Cerebellar nuclear complex (tissue), 1 donor: ENCODE measurements at places on chromosomes 11 and 22.
A peak's percentile ranks its signal among the peaks of the same experiment; 100 is the strongest.

DNA sequence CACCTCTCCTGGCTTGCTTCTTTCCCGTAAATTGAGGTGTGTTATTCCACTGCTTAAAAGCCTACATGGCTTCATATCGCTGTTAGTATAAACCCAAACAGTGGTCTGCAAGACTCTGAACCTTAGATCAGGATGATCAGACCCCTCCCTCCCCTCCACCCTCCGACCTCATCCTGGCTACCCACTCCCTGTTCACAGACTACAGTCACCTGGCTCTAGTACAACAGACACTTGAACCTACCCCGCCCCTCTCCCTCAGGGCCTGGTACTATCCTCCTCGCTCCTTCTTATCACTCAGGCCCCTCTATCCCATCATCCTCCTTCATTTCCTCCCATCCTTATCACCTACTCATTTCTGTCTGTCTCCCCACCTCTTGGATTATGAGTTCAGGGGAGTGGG lies 20.1 kb downstream of the PTPRJ start:
- no peak for DNase-seq

DNA sequence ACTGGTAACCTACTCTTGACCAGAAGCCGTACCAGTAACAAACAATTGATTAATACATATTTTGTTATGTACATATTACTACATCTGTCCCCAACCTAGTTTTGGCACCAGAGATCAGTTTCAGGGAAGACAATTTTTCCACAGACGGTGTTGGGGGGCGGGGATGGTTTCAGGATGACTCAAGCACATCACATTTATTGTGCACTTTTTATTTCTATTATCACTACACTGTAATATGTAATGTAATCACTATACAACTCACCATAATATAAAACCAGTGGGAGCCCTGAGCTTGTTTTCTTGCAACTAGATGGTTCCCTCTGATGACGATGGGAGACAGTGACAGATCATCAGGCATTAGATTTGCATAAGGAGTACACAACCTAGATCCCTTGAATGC lies 15.5 kb downstream of the DGCR8 start:
- DNase-seq, result no peak

DNA sequence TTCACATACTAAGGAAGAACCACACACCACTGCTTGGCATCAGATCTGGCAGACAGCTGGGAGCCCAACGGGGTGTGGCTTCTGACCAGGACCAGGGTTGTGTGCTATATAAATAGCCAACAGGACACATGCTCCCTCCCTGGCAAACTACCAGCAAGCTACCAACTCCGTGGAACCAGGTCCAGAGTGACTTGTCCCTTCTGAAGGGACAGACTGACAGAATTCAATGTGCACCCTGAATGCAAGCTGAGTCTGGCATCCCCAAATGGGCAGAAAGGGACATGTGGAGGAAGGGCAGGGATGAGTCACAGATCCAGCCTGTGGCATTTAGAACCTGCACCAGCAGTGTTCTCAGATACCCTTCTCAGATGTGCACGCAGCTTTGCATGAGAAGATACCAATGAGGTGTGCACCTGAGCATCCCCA lies 92.9 kb downstream of the MICAL3 start:
- DNase-seq, result peak; percentile 90

DNA sequence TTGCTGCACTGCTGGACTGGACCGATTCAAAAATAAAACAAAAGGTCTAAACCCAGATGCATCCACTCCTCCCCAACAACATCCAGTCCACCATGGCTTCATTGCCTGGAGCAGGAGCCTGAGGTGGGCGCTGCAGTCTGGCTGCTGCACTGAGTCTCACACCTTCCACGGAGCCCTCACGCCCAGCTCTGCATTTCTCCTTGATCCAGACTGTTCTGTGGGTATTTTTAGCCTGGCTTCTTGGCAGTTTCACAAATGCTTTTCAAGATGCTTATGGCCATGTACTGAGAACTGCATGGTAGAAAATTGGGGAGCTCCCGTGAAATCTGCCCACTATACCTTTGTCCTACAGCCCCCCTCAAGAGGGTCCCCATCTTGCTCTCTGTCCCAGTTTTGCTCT lies 53.3 kb upstream of the JAM3 start:
- no peak for DNase-seq

DNA sequence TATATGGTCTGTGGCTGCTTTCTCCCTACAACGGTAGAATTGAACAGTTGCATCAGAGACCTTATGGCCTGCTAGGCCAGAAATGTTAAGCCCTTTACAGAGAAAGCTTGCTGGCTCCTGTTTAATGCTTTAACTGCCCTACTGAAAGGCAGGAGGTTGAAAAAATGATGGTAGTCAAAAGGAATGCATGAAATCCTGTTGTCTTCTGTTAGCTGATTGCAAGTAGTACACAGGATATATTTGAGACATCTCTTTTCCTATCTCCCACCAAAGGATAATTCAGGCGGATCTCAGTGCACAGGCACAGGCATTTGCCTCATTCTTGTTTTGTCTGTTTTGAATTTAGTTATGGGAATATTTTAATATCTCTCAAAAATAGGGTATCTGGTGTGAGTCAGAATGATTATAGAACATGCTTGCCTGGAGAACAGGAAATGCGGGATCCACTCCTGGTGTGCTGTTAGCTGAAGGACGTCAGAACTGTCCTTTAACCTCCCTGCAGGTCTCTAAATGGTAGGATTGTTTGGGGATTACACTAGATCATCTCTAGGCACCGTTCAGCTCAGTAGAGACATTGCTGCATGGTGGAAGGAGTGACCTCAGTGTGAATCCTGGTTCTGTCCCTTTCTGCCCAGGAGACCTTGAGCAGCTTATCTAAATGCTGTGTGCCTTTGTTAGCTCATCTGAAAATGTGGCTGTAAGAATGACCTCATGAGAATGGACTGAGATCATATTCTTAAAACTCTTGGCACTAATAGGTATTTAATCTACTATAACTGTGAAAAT lies 49.5 kb downstream of the PACS1 start:
- no peak for DNase-seq

DNA sequence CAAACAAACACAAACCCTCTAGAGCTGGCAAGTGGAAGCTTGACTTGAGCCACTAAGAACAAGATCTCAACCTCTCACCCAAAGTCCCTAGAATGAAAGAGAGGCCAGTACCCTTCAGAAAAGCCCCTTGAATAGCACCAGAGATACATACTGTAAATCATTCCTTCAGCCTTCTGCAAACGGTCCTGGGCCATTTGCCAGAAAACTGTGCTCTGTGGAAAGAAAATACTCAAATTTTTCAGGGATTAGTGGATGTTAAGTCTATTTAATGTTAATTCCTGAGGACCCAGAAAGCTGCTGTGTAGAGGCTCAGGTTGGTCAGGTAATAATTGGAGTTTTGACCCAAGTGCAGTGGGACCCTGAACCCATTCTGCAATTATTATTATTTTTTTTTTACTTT lies 16.9 kb downstream of the SERPINH1 start:
- DNase-seq, result no peak

DNA sequence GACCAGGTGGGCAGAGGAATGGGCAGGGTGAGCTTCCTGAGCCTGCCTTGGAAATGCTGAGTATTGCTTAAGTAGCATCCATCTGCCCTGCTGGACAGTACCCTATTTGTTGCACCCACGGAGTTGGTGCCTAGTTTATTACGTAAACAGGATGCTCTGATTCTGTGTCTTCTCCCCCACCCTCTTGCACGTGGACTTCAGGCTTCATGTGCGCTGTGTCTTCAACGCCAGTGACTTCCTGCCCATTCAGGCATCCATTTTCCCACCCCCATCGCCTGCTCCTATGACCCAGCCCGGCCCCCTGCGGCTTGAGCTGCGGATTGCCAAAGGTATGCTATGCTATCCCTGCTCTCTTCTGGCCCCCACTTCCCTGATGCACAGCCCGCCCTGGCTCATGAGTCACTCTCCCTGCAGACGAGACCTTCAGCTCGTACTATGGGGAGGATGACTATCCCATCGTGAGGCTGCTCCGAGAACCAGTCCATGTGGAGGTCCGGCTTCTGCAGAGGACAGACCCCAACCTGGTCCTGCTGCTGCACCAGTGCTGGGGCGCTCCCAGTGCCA lies 5.7 kb downstream of the ZP1 start:
- DNase-seq, result no peak

DNA sequence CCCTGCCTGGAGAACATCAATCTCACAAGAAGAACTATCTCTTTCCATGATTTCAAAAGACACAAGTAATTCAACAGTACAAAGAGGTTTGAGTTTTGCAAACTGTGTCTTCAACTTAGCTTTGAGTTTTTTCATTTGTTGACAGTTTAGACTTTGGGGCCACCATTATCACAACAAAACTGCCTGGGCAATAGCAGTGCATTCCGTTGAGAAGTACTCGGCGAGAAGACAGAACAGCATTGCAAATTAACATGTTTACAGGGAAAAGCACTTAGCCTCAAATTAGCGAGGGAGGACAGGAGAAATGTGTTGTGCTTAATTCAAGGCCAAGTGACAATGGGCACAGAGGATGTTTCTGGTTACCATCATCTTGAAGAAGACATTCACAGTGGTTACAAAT lies 133.2 kb upstream of the MPPED2 start:
- DNase-seq, result no peak

DNA sequence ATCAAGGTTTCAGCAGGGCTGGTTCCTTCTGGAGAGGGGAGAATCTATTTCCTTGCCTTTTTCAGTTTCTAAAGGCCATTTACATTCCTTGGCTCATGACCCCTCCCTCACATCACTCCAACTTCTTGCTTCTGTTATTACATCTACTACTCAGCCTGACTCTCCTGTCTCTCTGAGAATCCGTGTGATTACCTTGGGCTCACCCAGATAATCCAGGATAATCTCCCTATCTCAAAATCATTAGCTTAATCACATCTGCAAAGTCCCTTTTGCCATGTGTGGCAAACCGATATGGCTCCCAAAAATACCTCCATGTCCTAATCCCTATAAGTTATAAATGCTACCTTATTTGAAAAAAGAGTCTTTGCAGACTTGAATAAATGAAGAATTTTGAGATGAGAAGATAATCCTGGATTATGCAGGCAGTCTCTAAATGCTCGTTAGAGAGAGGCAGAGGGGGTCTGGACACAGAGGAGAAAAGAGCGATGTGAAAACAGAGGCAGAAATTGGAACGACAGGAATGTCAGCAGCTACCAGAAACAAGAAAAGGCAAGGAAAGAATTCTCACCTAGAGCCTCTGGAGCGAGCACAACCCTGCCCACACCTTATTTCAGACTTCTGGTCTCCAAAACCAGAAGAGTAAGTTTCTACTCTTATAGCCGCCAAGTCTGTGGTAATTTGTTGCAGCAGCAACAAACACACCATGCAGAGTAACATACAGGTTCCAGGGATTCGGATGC lies 23.6 kb upstream of the ARHGAP32 start:
- DNase-seq, result no peak

DNA sequence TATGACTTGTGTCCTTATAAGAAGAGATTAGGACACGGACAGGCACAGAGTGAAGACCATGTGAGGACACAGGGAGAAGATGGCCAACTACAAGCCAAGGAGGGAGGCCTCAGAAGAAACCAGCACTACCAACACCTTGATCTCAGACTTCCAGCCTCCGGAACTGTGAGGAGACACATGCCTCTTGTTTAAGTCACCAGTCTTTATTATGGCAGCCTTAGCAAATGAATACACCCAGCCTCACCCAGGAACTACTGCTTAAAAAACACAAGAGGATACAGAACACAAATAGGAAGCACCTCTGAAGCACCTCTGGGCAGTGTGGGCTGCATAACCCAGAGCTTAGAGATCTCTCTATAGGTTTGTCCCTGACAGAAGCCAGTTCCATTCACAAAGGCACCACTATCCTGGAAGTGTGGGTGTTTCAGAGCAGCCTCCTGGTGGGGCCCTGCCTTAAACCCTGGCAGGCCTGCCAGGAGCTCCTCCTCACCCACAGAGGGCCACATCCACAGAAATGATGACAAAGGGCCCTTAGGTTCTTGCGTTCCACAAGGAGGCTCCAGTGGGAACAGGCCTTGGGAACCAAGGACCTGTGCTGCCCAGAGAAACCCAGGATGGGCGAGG lies 58.8 kb downstream of the CHRDL2 start:
- no peak for DNase-seq

DNA sequence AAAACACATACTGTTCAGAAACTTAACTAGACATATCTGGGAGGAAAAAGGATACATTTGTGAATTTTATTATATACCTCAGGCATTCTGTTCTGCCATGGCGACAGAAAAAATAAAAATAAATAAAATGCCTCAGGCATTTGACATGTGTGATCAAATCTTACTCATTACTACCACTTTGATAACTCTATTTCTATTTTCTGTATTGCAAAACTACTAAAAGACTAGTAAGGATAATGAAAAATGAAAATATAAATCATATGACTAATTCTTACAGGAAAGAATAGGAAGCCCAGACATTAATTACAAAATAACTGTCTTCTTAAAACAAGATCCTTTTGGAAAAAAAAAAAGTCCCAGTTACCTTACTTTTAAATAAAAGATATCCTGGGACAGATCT lies 5.3 kb downstream of the PICALM start:
- DNase-seq, result no peak

DNA sequence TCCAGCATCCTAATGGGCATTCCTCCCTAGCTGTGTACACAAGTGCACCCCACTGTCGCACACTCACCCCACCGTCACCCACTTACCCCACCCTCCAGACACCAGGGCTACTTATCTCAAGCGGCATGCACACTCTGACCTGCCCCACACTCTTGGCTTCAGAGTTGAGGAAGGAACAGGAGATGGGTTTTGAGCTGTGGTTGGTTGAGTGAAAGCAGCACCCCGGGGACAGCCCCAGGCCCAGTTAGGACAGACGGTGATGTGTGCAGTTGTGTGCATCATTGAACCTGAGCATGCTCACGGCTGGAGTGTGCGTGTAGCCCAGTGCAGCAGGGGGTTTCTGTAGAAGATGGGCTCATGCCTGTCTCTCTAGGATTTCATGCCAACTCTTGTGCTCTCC lies 32.5 kb downstream of the AHNAK start:
- no peak for DNase-seq

DNA sequence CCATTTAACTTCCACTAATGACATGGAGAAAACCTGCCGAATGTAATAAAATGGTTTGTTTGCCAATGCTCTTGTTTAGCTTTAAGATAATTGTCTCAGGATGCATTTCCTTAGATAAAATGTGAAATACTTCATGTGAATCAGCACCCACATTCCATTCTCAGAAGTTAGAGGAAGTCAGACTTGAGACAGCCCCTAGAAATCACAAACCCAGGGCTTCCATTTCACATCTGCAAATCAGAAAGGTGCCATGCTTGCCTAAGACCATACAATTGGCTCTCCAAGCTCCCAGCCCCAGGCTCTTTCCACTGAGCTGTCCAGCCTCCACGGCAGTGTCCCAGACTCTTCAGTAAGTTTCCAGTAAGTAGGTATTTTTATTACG lies 35.6 kb upstream of the ADORA2A start:
- DNase-seq, result no peak

DNA sequence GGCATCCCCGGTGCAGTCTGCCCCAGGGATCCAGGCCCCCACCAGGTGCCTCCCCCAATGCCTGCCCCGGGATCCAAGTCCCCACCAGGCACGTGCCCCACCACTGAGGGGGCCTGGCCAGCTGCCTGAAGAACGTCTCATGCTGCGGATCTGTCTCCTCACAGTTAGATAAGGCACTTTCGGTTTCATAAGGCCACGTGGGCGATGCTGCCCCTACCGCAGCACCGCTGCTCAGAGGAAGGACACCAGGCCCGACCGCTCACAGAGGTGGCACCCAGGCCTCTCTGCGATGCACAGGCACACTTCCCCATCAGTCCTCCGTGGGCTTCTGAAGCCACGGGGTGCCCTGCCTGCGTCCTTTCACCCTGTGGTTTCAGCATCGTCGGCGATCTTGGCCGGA lies 68.1 kb upstream of the BID start:
- DNase-seq, result no peak
